ENCODE measurements at places on chromosomes 2 and 18.

DNA sequence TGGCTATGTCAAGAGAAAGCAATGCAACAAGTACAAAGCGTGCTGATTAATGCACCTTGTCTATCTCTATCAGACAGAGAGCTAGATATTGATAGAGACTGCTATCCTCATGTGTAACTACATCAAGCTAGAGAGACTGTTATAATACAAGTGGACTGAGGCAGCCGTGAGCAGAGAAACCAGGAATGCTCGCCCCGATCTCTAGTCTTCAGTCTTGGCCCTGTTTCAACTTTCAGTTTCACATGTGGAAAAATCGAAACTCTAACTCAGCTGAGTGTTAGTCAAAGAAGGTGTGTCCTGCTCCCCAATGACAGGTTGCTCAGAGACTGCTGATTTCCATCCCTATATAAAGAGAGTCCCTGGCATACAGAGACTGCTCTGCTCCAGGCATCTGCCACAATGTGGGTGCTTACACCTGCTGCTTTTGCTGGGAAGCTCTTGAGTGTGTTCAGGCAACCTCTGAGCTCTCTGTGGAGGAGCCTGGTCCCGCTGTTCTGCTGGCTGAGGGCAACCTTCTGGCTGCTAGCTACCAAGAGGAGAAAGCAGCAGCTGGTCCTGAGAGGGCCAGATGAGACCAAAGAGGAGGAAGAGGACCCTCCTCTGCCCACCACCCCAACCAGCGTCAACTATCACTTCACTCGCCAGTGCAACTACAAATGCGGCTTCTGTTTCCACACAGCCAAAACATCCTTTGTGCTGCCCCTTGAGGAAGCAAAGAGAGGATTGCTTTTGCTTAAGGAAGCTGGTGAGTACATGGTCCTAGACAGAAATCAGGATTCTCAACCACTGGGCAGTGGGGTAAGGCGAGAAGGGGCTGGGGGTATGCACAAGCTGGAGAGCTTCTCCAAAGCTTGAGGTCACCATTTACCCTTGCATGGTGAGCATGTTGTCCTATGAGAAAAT, at the start of gene RSAD2:
Gene RSAD2 (plus strand): TSS at position 376 of the 903 bp plus-strand sequence. CDS start 24 bp downstream, at position 400.
- no peak for DNase-seq

- DNase-seq = no peak
These were observed 213.4 kb downstream of the NEDD4L start for GRCh38 chr18:58257461-58257860.

DNA sequence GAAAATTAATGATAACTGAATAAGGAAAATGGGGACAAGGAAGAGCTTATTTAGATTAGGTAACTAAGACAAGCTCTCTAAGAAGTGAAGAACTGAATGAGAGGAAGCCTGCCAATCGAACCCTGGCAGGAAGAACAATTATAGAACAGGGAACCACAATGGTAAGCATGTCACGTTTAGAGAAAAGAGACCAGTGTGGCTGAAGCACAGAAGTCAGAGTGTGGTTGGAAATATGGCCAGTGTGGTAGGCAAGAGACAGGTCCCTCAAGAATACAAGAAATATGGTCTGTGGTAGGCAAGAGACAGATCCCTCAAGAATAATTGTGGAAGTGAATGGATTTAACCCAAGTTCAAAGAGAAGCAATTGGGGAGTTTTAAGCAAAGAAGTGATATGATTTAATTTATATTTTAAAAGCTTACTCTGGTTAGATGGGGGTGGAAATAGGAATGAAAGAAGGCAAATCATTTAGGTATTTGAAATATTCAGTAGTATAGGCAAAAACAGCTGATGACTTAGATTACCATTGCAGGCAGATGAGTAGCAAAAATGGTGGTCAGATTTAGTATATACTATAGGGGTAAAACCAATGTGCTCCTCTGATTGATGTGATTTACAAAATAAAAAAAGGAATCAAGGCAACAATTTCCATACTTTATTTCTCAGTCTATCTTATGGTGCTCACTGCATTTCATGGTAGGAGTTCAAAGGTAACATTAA, 38.8 kb upstream of the ERMN start:
- DNase-seq = no peak

GRCh38 chr18:2845172-2845571, 1.6 kb upstream of the EMILIN2 start:
- no peak for DNase-seq

DNA sequence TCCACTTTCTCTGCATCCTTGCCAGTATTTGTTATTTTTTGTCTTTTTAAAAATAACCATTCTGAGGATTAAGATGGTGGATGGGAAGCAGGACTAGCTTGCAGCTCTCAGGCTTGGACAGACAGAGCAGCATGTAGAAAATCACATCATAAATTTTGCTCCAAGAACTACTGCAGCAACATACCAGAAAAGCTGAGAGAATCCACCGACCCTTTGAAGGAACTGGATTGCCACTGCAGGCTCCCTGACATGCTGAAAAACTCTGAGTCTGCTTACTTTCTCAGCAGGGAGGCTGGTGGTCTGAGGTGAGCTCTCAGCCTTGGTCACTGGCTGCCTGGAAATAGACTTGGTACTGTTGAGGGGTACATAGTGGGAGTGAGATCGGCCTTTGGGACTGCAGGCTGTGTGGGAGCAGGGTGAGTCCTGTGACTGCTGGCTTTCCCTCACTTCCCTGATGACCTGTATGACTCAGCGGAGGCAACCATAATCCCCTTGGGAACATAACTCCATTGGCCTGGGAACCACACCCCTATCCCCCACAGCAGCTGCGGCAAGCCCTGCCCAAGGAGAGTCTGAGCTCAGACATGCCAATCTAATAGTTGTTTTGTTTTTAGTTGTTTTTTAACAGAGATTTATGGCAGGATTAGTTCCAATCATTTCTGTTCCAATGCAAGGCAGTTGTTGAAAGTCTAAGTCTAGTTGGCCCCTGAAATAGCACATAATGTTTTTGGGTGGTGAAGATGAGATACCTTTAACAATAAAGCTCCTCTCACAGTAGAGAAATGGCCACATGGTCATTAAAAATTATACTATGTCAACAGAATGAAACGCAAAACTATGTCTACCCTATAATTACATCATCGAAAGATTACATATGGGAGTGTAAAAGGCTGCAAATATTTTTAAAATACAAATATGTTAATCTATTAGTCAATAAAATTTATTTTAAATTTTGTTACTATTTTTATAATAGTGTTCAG, 414.2 kb upstream of the CHAC2 start:
- DNase-seq = no peak

- DNase-seq = no peak
These were observed 20.1 kb upstream of the TTC39C start for GRCh38 chr18:23994361-23994902.

GRCh38 chr2:78963881-78964280, 61.6 kb upstream of the REG3G start:
- no peak for DNase-seq

DNA sequence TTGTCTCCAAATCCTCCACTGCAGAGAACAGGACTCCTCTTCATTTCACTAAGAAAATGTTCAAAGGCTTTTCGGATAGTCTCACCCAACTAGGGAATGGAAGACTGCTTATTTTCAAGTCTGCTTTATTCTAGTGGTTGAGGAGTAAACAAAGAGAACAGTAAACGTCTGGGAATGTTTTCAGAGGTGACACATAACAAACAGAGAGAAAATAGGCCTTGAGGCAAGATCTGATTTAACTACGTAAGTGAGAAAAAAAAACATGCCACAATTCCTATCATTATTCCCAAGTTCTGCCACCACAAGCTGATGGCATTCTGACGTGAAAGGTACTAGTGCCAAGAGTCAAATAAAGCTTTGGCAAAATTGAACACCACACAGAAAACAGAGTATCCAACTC, 16.7 kb upstream of the WIPF1 start:
- DNase-seq = no peak

DNA sequence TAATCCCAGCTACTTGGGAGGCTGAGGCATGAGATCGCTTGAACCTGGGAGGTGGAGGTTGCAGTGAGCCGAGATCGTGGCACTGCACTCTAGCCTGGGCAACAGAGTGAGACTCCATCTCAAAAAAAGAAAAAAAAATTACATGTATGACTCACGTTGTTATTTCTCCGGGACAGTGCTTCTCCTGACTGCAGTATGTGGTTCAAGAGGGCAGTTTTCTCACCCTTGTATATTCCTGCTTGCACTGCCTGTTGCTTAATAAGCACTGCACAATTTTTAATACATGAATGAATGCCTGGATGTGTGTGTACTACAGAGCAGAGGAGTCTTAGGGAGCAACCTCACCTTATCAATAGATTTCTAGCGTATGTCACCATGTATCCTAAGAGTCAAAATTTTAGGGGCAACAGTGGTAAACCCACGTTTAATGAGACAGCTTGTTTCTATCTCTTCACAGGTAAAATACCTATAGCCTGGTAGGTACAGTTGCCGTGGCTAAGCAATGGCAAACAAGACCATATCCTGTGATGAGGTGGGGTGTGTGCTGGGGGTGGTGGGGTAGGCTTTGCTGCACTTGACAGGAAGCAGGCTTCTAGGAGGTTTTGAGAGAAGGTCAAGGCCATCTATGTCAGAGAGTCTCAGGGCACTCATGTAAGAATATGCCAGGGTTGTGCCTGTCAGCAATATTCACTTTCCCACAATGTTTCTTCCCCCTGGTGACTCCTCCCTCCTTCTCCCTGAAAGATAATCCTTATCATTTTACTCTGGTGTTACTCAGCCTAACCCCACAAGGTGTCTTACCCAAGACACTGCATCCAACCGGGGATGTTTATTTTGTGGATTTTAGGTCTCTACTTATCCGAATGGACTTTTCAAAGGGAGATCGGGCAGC, 36.9 kb upstream of the MEX3C start:
- no peak for DNase-seq
